ENCODE measurements at places on chromosomes 5 and 9. TPM values are rescaled to one million over a fixed set of nuclear protein-coding genes. Genes with fewer than 3 reads are reported as not detected.

DNA sequence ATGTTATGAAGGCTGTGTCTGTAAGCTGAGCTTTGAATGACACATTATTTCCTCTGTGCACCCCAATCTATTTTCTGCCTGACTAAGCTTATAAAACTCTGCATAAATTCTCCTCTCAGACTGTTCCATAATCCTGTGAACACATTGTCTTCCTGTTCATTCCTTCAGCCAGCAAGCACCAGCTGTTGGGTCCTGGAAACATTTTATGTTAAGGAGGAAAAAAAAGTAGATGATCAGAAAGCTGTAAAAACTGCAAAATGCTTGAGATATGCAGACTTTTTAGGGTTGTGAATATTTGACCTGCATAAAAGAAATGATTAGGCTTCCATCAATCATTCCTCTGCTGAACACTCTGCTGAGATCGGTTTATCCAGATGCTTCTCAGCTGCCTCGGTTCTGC lies 1246.0 kb upstream of the DMAC1 start:
- DNase-seq = no peak

DNA sequence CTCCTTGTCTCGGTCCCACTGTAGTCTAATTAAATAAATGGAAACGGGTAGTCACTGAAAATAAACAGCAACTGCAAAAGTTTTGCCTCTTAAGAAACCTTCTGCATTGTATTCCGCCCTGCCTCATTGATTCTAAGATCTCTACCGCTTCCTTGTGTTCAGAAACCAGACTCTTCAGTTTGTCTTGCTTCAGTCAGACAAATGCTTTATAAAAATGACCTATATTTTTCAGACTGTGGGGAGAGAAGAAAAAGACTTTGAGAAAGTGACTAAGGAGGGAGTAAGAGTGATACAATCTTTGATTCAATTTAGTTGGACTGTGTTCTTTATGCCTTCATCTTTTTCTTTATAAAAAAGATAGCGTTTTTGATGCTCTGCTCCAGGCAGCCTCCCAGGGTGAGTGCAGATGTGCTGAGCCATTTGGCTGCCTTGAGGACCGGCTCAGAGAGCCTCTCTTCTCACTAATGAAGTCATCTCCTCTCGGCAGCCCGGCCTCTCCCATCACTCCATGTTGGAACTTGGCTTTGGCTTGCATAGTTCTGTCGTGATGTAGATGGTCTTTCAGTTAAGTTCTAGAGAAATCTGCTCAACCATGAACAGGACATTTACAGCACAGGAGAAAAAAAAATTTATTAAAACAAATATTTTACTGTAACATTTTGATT lies 4.0 kb upstream of the VCAN start:
- no peak for DNase-seq

- DNase-seq = no peak
Measured at GRCh38 chr5:54243483-54244080, 66.8 kb downstream of the ARL15 start.

- DNase-seq = no peak
Measured at GRCh38 chr5:58940446-58940845, 357.6 kb downstream of the RAB3C start.

DNA sequence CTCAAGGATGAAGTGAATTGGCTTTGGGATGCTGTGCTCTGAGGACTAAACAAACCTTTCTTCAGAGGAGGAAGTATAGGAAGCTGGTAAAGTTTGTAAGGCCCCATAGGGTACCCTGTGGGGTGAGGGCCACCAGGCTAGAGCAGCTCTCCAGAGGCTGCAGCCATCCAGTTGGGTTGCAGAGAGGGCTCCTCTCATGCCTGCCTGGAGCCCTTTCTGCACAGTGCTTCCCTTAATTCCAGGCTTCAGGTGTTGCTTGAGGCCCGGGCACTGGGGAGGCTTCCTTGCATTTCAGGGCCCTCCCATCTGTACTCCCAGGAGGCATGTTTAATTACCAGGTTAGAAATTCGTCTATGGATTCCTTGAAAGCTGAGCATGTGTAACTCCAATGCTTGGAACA lies 95.3 kb upstream of the FSTL4 start:
- no peak for DNase-seq

GRCh38 chr9:4836676-4837075 lies 43.9 kb downstream of the RCL1 start:
- DNase-seq = no peak

- no peak for DNase-seq
Measured at GRCh38 chr9:97741947-97742346, 44.8 kb upstream of the XPA start.

The GDNF gene
- 1.3 TPM for polyA plus RNA-seq

The PHYKPL gene
- polyA plus RNA-seq = 34.3 TPM

The ECM2 gene
- 1.9 TPM for polyA plus RNA-seq

DNA sequence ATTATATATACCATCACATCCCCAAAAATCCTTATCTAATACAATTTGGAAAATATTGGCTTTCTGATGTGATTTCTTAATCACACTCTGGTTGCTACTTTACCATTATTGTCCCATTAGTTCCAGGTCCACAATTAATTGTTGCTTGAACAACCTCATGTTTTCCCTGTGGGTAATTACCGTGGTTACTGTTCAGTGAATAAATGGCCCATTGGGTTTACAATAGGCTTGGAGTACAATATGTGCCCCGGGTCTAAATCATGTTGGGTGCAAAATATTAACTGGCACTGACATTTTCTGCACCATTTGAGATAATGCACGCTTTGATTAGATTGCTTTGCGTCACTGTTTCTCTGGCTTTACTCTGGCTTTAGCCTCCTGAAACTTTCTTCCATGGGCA lies 163.7 kb downstream of the GABBR2 start:
- DNase-seq = no peak

DNA sequence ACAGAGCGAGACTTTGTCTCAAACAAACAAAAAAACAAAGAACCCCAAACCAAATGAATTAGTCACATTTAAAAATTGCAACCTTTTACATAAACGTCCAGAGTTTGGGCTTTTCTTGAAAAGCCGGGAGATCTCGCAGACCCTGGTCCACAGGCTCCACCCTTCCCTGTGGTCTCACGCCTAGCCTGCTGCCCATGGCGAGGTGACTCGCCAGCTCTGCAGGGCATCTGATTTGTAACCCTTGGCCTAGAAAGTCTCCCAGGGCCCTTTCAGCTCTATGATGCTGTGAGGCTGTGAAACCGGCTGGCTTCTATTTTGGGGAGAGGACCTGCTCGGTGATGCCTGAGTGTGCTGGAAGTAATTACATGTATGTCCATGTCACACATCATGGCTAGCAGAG lies 44.7 kb upstream of the PHYKPL start:
- DNase-seq = no peak

GRCh38 chr9:70499621-70500020 lies 85.2 kb upstream of the KLF9 start:
- DNase-seq = no peak

DNA sequence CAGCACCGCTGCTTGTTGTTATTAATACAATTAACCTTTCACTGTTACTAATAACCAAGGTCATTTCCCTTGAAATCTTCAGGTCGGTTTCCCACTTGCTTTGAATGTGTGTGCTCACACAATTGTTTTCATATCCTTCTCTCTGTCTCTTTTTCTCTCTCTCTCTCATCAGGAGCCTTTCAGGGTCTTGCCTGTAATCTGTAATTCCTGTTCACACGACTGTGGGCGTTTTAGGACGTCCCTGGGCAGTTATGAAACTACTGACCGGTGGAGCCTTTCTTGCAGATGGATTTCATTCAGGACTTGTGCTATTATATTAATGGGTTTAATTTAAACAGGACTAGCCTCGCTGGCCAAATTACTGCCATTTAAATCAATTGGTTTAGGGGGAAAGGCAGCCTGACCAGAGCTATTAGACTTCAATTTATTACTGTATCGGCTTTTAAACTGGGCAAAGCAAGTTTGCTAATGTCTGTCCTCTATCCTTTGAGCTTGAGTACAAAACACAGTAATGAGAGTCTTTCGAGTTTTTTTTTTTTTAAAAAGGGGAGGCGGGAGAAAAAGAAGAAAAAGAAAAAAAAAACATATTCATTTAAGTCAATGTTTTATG lies 316.0 kb upstream of the TLE4 start:
- DNase-seq = no peak

DNA sequence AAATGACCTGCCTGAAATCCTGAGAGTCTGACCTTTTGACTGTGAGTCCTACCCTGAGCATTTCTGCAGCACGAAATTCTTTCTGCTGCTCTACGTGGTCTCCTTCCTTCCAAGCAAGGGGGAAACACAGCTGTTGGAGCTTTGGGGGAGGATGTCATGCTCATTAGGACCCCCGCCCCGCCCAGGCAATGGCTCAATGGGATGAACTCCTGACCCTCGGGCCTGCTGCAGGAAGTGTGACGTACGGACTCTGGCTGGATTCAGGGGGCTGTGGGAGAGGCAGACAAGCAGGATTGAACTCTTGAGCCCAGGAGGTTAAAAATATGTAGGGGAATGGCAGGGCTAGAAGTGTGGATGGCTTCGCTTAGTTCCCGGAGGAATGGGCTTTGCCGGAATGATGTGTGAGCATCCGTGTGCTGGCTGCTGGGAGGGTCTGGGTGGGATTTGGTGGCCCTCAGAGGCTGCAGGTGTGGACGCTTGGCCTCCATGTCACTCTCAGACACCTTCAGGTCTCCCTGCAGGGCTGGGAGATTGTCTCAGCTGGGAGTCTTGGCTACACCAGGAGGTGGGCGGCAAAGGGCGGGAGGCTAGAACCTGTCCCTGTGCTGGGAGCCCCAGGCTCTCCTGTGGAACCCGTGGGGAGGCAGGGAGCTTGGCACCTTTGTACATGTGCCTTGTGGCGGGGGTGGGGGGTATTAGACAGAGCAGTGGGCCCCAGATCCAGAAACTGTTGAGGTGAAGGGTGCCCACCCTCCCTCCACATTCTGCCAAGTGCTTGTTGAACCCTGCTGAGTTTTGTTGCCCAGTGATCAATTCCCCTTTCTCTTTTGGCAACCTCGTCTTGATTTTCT lies 26.3 kb downstream of the STC2 start:
- no peak for DNase-seq

The PRDM12 gene
- polyA plus RNA-seq = not detected

The PKD2L2 gene
- polyA plus RNA-seq = not detected

- DNase-seq = no peak
Measured at GRCh38 chr5:6766604-6767093, 53.4 kb downstream of the TENT4A start.

DNA sequence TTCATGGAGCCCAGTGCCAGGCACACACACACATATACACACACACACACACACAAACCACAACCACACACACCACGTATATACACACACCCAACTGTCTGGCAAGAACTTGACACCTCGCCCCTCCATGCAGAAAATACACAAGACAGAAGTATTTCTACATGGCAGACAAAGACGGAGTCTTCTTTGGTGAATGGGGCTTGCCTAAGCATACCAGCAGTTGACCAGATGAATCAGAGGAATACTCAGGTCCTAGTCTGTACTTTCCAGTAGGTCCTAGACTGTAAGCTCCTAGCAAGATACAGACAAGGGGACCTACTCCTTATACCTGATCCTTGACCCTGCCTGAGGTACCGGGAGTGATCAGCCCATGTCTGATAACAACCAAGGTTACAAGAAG lies 60.1 kb downstream of the SIL1 start:
- no peak for DNase-seq

- DNase-seq = no peak
Measured at GRCh38 chr9:77927265-77927664, 104.3 kb downstream of the GNAQ start.

The CCL27 gene
- polyA plus RNA-seq = 0.12 TPM

The PCDHA10 gene
- polyA plus RNA-seq = 0.02 TPM

The NME5 gene
- polyA plus RNA-seq = 1.3 TPM

GRCh38 chr5:177367323-177367848 lies 9.7 kb downstream of the RGS14 start:
- DNase-seq = no peak

All from BJ (cell line).